Fibroblast of skin of scalp (primary cell): ENCODE measurements at places on chromosomes 16 and 17.

GRCh38 chr16:84631886-84632285 is 14.0 kb upstream of the COTL1 start:
- DNase-seq: no peak

- no peak for DNase-seq
Observed at GRCh38 chr17:5121186-5121841, 5.5 kb downstream of the USP6 start.

GRCh38 chr16:83247767-83248372 is 559.9 kb upstream of the HSBP1 start:
- no peak for DNase-seq

GRCh38 chr16:71258372-71258771 is 27.9 kb upstream of the HYDIN start:
- no peak for DNase-seq

- no peak for DNase-seq
Observed at GRCh38 chr17:290121-290521, 62.5 kb downstream of the RPH3AL start.

- no peak for DNase-seq
Observed at GRCh38 chr17:50014471-50015088, 19.6 kb upstream of the DLX3 start.

GRCh38 chr16:83979441-83979840 is 11.4 kb downstream of the NECAB2 start:
- no peak for DNase-seq

DNA sequence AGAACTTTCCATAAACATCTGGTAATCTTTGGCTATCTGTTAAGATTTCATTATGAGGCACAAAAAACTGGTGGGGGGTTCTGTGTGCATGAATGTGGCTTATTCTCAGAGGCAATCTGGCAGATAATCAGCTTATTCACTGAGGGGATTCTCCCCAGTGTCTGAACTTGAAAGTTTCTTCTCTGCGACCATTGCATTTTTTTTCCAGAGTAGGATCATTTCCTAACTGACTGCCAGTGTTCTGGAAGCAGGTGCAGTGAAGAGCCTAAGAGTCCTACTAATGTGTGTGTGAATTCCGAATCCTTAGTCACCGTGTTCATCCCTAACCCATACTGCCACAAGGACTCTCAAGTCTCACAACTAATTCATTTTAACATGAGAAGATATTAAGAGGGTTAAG is 64.9 kb upstream of the LRRC37A3 start:
- no peak for DNase-seq

GRCh38 chr16:65185241-65185778 is 63.4 kb upstream of the CDH11 start:
- no peak for DNase-seq

DNA sequence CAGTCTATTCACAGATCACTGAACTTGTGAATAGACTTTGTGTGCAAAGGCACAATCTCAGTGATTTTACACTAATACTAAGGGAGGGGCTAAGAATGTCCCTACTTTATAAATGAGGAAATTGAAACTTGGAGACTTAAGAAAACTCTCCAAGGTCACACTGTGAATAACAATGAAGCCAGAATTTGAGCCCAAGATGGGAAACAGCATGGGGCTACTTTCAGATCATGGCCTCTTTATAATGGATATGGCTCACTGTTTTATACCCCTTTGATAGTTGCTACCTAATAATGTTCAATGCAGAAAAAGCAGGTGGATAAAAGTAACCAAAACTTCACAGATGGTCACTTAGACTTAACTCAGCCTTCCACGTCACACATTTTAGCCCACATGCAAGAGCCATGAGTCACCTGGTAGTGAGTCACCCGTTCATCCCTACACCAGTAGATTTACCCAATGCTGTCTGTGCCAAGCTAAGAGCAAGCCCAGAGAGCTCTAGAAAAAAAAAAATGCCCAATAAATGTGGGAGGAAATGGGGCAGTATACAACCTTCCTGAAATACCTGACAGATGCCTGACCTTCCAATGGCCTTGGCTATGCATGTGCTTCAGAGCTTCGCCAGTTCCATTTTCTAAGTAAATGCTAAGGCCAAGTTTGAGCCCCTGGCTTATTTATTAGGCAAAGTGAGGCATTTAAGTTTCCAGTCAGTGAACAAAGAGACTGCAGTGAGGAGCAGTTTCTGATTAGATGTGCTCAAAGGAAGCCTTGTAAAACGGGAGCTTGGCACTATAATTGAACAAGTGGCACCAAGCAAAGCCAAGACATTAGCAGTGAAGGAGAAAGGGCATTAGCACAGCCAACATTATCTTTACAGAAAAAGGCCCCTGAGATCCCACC is 219.7 kb downstream of the TMEM114 start:
- DNase-seq: no peak

GRCh38 chr16:65120831-65121721 is 787 bp downstream of the CDH11 start:
- DNase-seq: no peak

GRCh38 chr16:31485571-31485970 is 2.6 kb downstream of the SLC5A2 start:
- DNase-seq: no peak

DNA sequence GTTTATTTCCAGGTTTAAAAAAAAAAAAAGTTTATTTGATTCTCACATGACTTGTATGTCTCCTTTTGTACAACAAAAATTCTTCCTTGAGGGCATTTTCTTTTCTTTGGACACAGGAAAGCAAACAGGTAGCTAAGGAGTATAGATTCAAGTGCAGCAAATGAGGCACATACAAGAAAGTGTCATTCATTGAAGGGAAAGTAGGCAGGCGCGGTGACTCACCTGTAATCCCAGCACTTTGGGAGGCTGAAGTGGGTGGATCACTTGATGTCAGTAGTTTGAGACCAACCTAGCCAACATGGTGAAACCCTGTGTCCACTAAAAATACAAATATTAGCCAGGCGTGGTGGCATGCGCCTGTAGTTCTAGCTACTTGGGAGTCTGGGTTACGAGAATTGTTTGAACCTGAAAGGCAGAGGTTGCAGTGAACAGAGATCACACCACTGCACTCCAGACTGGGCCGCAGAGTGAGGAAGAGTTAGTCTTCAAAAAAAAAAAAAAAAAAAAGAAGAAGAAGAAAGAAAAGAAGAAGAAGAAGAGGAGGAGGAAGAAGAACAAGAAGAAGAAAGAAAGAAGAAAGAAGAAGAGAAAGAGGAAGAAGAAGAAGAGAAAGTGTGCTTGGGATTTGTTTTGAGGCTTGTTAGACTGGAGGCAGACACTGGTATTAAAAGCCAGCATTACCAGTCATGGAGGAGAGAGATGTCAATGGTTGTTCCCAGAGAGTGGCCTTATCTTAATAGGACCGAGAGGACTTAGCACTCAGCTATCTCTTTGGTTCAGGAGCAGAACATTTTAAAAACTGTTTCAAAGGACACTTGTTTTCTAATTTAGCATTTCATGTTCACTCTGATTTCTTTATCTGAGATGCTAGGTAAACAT is 19.7 kb downstream of the GINS3 start:
- DNase-seq: no peak

DNA sequence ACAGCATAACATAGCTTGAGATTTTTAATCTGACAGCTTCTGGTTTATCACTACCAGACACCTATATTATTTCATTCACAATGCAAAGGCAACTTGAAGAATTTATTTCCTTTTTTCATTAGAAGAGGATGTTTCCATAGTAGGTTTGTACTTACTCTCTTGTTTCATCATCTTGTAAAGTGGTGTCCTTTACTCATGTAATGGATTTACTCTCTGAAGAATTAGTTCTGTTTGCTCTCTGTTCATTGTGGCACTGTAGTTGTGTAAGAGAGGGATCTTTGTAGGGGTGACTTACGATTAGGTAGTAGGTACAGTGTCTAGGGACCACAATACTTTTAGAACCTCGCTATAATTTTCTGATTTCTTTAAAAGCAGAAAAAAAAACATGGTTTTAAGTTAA is 256.1 kb downstream of the BCAS3 start:
- no peak for DNase-seq

GRCh38 chr16:10852948-10853347 is 24.1 kb upstream of the CIITA start:
- no peak for DNase-seq

- DNase-seq: peak; percentile 8
Observed at GRCh38 chr16:68948230-68948910, 105.0 kb downstream of the TANGO6 start.

- no peak for DNase-seq
Observed at GRCh38 chr16:57373117-57373947, 1.0 kb downstream of the CX3CL1 start.

DNA sequence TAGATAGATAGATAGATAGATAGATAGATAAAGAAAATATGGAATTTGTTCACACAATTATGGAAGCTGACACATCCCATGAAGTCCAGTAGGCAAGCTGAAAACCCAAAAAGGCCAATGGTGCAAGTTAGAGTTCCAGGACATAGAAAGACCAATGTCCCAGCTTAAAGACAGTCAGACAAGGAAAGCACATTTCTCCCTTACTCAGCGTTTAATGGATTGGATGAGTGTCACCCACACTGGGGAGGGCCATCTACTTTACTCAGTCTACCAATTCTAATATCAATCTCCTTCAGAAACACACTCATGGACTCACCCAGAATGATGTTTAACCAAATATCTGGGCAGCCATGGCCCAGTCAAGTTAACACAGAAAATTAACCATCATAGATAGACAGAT is 327.7 kb upstream of the CDH11 start:
- no peak for DNase-seq

DNA sequence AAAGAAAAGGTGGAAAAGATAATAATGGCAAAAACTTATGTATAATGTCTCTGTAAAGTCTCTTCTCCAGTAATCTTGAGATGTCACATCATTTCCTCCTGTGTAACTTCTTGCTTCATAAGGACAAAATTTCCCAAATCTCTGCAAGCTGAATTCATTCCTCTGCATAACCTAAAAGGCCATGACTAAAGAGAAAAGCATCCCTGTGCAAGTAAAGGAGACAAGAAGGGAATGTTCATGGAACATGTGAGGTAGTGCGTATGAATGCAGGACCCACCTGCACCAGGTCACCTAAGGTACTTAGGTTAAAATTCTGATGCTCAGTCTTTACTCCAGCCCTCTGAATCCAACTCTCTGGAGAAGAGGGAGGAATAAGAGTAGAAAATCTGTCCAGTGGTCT is 46.9 kb upstream of the NLK start:
- no peak for DNase-seq

DNA sequence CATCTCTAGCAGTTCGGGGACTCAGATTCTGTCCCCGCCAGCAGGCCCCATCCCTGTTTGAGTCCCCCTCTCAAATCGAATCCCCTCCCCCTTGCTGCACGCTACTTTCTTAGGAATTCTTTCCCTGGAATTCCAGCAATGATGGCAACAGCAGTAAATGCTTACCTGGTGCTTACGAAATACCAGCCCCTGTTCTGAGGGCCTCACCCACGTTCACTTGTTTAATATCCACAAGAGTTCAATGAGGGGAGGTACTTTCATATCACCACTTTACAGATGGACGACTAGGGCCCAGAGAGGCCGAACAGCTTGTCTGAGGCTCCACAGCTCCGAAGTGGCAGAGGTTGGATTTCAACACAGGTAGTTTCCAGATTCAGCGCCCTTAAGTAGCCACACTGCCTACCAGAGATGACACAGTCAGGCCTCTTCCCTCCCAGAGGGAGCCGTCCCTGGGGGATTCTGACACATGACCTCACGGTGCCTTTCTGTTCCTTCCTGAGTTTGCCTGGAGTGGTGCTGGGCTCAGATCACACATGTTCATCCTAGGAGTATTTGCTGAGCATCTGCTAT is 120.7 kb upstream of the GSE1 start:
- DNase-seq: no peak

- no peak for DNase-seq
Observed at GRCh38 chr16:74257061-74257460, 39.6 kb upstream of the PSMD7 start.

- no peak for DNase-seq
Observed at GRCh38 chr17:27497696-27498095, 41.4 kb downstream of the KSR1 start.

- no peak for DNase-seq
Observed at GRCh38 chr17:68288804-68289203, 2.1 kb downstream of the SLC16A6 start.

- peak; percentile 60 for DNase-seq
Observed at GRCh38 chr16:65725156-65725845, 603.4 kb upstream of the CDH11 start.

GRCh38 chr16:49352892-49353291 is 20.7 kb upstream of the C16orf78 start:
- peak; percentile 17 for DNase-seq
